ENCODE measurements at places on chromosomes 4 and X. TPM values are rescaled to one million over a fixed set of nuclear protein-coding genes. Genes with fewer than 3 reads are reported as not detected.

DNA sequence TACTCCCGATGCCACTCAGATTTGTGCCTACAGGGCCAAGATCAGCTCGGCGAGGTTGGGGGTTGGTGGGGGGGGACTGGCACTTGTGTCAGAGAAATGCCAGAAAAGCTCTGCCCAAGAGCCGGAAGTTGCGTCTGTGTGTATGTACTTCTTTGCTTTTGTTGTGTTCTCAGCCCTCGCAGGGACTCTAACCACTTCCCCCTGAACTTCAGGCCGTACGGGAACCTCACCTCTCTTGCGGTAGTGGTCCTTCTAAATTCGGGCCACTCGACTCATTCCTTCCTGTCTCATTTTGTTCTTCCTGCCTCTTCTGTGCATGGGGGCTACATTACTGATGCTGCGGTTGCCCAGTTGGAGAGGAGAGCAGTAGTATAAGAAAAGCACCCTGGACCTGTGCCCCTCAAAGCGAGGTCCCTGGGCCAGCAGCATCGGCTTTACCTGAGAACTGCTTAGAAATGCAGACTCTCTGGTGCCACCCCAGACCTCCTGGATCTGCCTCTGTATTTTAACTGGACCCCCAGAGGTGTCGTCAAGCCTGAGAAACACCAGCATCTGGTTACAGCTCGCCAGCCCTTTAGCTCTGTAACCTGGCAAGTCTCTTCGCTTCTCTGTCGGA is 146.3 kb upstream of the RPS6KA3 start:
- no peak for DNase-seq

GRCh38 chr4:184544788-184545409 is 70.5 kb upstream of the IRF2 start:
- DNase-seq, result no peak

The CD38 gene
- 0.53 TPM for polyA plus RNA-seq

GRCh38 chrX:107825698-107826237 is at the start of gene MID2:
MID2 (plus strand) TSS chrX:107825866; CDS start chrX:107826427, 561 bp downstream.
- DNase-seq, result peak; percentile 40

GRCh38 chrX:124289443-124289842 is 43.0 kb upstream of the TEX13D start:
- no peak for DNase-seq

- DNase-seq, result no peak
Observed at GRCh38 chr4:168811786-168812651, 198.0 kb downstream of the CBR4 start.

GRCh38 chr4:111991797-111992196 is 153.5 kb upstream of the FAM241A start:
- DNase-seq, result peak; percentile 42

The PABPC4L gene
- polyA plus RNA-seq, result 7.6 TPM

- DNase-seq, result no peak
Observed at GRCh38 chr4:78949735-78950134, 10.5 kb upstream of the PAQR3 start.
